ENCODE measurements at places on chromosomes 1 and 21. TPM values are rescaled to one million over a fixed set of nuclear protein-coding genes. Genes with fewer than 3 reads are reported as not detected.

- no peaks in the 10 kb centered on the region for H3K36me3 ChIP-seq
- no peak overlapping the region for H3K27ac ChIP-seq
- peaks cover 9% of the 10 kb centered on the region for H3K27me3 ChIP-seq
- H3K4me3 ChIP-seq: no peak overlapping the region
- peaks cover 11% of the 10 kb centered on the region for H3K4me1 ChIP-seq
- DNase-seq: no peak
Measured at GRCh38 chr21:38384675-38385426, 113.4 kb downstream of the ERG start.

DNA sequence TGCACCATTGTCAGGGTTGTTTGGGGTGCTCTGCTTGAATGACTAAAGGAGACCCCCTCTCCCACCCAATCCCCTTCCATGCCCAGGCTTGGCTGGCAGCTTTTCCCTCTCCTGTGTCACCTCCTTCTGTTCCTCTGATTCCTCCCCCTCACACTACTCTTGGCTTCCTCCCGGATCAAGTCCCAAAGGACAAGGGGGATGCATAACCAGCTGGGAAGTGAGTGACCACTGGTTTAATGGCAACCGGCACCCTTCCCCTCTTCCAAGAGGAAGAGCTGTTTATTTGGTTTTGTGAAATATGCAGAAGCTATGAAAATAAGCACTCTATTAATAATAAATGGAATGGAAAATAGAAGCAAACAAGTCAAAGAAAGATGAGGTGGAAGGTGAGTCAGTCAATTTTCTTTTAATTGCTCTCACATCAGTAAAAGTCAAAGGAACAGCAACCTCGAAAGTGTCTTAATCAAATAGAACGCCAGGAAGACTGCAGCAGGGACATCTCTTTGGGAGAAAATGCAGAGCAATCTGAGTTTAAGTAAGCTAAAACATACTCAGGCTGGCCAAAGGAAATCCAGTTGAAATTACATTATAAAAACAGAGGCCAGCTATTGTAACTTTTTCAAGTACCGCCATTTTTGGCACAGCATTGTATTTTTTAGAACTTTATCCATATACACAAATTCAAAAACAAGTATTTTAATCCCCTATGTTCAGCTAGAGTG, 322.5 kb downstream of the SIPA1L2 start:
- DNase-seq: no peak
- H3K4me1 ChIP-seq: no peaks in the 10 kb centered on the region
- peaks cover 13% of the 10 kb centered on the region for H3K27me3 ChIP-seq
- H3K36me3 ChIP-seq: no peaks in the 10 kb centered on the region
- no peak overlapping the region for H3K4me3 ChIP-seq
- H3K27ac ChIP-seq: no peak overlapping the region

GRCh38 chr1:181364801-181365200, 118.5 kb upstream of the CACNA1E start:
- peaks cover 2% of the 10 kb centered on the region for H3K27me3 ChIP-seq
- H3K4me1 ChIP-seq: no peaks in the 10 kb centered on the region
- H3K36me3 ChIP-seq: no peaks in the 10 kb centered on the region
- no peak for DNase-seq

Gene FNDC5
- total RNA-seq: not detected

GRCh38 chr1:147892216-147892615, 10.4 kb upstream of the GJA8 start:
- no peaks in the 10 kb centered on the region for H3K36me3 ChIP-seq
- no peak overlapping the region for H3K4me3 ChIP-seq
- no peak for DNase-seq
- peaks cover 11% of the 10 kb centered on the region for H3K27me3 ChIP-seq
- no peaks in the 10 kb centered on the region for H3K4me1 ChIP-seq

- DNase-seq: no peak
- no peak overlapping the region for H3K4me3 ChIP-seq
- peaks cover 6% of the 10 kb centered on the region for H3K27me3 ChIP-seq
- no peak overlapping the region for H3K27ac ChIP-seq
- no peaks in the 10 kb centered on the region for H3K4me1 ChIP-seq
Measured at GRCh38 chr1:17639703-17640340, 100.3 kb downstream of the ARHGEF10L start.

DNA sequence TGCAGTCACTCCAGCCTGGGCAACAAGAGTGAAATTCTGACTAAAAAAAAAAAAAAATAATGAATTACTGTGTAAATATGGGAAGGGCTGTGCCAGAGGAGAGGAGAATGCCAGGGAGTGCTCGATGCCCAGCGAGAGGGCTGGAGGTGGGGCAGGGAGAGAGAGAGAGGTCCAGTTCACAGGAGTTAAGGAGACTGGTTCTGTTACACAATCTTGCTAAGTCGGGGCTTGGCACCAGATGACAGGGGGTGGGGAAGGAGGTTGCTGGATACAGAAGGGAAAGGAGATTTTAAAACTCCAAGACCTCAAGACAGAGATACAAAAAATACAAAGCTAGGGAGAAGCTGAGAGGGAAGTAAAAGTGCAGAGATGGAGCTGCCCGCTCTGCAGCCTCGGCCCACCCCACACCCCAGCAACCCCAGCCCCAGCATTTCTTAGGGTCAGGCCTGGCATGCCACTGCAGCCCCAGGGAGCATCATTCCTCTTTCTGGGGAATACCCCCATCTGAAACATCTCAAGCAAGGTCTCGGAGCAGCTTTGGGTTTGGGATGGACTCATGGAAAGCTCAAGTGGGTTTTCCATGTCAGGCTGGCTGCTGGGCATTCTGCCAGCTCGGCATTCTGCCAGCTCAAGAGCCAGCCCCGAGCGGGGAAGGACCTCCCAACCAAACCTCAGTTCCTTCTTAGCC, 991 bp downstream of the SELENBP1 start:
- peaks cover 5% of the 10 kb centered on the region for H3K4me1 ChIP-seq
- no peak overlapping the region for H3K4me3 ChIP-seq
- no peak for DNase-seq

DNA sequence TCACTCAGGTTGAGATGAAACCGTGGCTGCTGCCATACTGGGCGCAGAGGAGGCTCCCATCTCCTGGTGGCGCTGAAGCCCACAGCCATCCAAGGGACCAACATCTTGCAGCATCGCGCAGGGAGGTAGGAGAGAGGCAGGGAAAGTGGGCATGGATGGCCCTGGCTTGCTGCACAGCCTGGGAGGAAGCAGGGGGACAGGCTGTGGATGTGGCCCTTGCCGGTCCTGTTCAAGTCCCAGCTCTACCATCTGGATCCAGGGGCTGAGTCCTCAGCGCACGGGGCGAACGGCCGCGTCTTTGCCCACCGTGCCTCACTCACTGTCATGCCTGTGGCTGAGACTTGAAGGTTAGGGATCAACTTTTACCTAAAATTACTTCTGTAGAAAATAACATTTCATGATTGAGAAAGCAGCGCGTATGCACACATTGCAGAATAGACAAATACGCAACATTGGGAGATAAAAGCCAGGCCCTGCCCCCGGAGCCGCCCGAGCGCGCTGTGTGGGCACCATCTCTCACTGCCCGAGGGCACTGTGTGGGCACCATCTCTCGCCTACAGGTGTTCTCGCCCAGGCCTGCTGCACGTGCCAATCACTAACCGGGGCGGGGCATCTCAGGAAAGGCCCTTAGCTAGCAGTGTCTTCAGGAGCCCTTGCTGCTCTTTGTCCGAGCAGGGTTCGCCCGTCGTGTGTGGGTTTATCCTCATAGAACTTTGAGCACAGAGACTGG, 11.5 kb downstream of the SLX9 start:
- H3K36me3 ChIP-seq: peaks cover 5% of the 10 kb centered on the region
- H3K4me1 ChIP-seq: no peaks in the 10 kb centered on the region
- no peak for DNase-seq
- no peak overlapping the region for H3K27ac ChIP-seq
- no peaks in the 10 kb centered on the region for H3K27me3 ChIP-seq
- no peak overlapping the region for H3K4me3 ChIP-seq

GRCh38 chr1:4621646-4622045, 32.8 kb upstream of the AJAP1 start:
- H3K4me1 ChIP-seq: no peaks in the 10 kb centered on the region
- no peak for DNase-seq
- H3K27ac ChIP-seq: no peak overlapping the region
- H3K27me3 ChIP-seq: no peaks in the 10 kb centered on the region
- H3K4me3 ChIP-seq: no peak overlapping the region
- H3K36me3 ChIP-seq: no peaks in the 10 kb centered on the region

Gene CFAP141
- total RNA-seq: not detected

Gene KLHDC9
- not detected for total RNA-seq

DNA sequence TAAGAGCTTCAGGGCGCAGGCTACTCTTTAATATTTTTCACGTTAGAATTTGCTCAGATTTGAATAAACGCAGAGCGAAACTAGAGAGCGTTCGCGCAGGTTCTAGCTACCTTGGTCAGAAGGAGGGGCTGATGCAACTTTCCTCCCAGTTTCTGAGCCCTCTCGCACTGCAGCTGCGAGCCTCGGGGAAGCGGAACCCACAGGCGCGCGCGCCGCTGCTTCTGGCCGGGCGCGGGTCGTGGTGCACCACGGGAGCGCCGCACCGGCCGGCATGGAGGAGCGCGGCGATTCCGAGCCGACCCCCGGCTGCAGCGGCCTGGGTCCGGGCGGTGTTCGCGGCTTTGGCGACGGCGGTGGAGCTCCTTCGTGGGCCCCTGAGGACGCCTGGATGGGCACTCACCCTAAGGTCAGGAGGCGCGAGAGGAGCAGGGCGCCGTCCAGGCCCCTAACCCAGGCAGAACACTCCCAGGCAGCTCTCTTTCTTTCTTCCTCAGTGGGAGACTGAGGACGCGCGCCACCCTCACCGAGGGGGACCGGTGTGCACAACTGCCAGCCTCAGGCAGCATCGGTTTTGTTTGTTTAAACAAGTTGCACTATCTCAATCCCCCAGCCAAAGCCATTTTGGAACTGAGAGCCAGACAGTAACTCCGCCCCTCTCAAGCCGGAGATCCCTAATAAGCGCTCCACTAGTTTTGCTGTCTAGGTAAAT, at the start of gene TSEN15:
Gene TSEN15, plus strand, starts transcription at position 246 of the 709 bp plus-strand sequence. Its CDS starts 26 bp downstream, at position 272.
- H3K36me3 ChIP-seq: peaks cover 11% of the 10 kb centered on the region
- H3K4me3 ChIP-seq: peak within 1 kb of the TSS; percentile 99
- peak; percentile 71 for DNase-seq
- H3K27me3 ChIP-seq: peaks cover 28% of the 10 kb centered on the region
- H3K27ac ChIP-seq: peak within 1 kb of the TSS; percentile 99
- peaks cover 40% of the 10 kb centered on the region for H3K4me1 ChIP-seq

Gene POLR3GL
- 11.6 TPM for total RNA-seq

Gene ELAPOR1
- 32.7 TPM for total RNA-seq

DNA sequence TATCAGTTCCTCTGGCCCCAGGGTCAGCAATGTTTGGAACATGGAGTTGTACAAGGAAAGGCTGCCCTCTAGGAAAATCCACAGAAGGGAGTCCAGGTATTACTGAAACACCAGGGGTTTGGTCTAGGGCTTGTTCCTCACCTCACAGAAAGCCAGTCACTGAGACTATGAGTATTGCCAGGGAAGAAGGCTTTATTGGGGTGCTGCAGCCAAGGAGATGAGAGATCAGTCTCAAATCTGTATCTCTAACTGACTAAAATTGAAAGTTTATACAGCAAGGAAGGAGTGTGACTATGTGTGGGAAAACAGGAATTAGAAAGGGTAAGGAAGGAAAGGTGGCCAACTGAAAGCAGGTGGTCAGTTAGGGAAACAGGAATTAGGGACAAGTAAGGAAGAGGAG, 172.3 kb downstream of the LYPLAL1 start:
- no peak overlapping the region for H3K4me3 ChIP-seq
- no peak overlapping the region for H3K27ac ChIP-seq
- no peak for DNase-seq
- H3K36me3 ChIP-seq: no peaks in the 10 kb centered on the region
- H3K4me1 ChIP-seq: no peaks in the 10 kb centered on the region

- H3K36me3 ChIP-seq: no peaks in the 10 kb centered on the region
- H3K27ac ChIP-seq: no peak overlapping the region
- H3K27me3 ChIP-seq: no peaks in the 10 kb centered on the region
- H3K4me1 ChIP-seq: no peaks in the 10 kb centered on the region
Measured at GRCh38 chr1:47324682-47325081, 8.9 kb upstream of the CMPK1 start.

Gene LCE2A
- not detected for total RNA-seq

GRCh38 chr1:65084066-65084465, 63.9 kb upstream of the AK4 start:
- H3K4me3 ChIP-seq: no peak overlapping the region
- DNase-seq: no peak
- peaks cover 4% of the 10 kb centered on the region for H3K4me1 ChIP-seq

DNA sequence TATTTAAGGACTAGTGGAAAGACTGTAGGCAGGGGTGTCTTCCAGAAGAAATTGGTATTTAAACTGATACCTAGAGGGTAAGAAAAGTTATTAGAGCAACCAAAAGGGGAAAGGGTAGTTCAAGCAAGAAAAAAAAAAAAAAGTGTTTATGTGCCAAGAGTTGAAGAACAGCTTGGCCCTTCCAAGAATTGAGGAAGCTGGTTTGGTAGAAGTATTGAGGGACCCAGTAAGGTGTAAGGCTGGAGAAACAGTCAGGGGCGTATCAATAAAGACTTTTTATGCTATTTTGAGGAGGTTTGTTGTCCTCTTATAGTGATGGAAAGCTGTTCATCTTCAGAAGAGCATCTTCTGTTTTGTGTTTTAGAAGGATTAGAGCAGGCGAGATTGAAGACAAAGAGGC, 108.3 kb downstream of the PTPRC start:
- H3K4me1 ChIP-seq: peaks cover 30% of the 10 kb centered on the region
- no peaks in the 10 kb centered on the region for H3K27me3 ChIP-seq
- peaks cover 33% of the 10 kb centered on the region for H3K36me3 ChIP-seq
- no peak overlapping the region for H3K4me3 ChIP-seq
- no peak overlapping the region for H3K27ac ChIP-seq

Gene SPRR2F
- not detected for total RNA-seq

- H3K27ac ChIP-seq: no peak overlapping the region
- H3K36me3 ChIP-seq: peaks cover 19% of the 10 kb centered on the region
- no peaks in the 10 kb centered on the region for H3K4me1 ChIP-seq
Measured at GRCh38 chr1:11184973-11185372, 4.2 kb upstream of the ANGPTL7 start.

Gene VANGL1
- 9.9 TPM for total RNA-seq

GRCh38 chr1:3468236-3469103, 14.0 kb downstream of the ARHGEF16 start:
- H3K27me3 ChIP-seq: no peaks in the 10 kb centered on the region
- DNase-seq: no peak
- no peaks in the 10 kb centered on the region for H3K36me3 ChIP-seq
- H3K27ac ChIP-seq: no peak overlapping the region
- no peak overlapping the region for H3K4me3 ChIP-seq

All from activated T-helper 1 cell treated with anti-CD3 and anti-CD28 coated beads, Interleukin-12 subunit alpha, Interleukin-12 subunit beta, Interleukin-2, Interleukin-4 antibody, amounts not matched to agents 30 ng/mL and 10 ng/mL and 1 ng/mL, durations not matched to agents 14 hours and 24 hours and 36 hours (primary cell).